Stimulated activated CD4-positive, alpha-beta T cell treated with anti-CD3 and anti-CD28 coated beads, Interleukin-1b, Interleukin-23, amount 100 ng/mL, for 1 hour (primary cell): ENCODE measurements at places on chromosomes 3 and 15.

DNA sequence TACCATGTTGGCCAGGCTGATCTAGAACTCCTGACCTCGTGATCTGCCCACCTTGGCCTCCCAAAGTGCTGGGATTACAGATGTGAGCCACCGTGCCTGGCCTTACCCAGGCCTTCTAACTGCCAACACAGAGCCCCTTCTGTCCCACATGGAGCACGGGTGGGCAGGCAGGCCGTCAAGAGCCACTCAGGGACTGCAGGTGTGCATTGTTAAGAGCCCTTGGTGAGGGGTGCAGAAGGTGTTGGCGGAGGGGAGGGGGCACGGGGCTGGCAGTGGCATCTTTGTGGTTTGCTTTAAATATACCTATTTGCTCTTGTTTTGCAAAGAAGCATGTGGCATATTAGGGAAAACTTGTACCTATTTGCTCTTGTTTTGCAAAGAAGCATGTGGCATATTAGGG, 37.3 kb downstream of the SMAD6 start:
- DNase-seq, result no peak

DNA sequence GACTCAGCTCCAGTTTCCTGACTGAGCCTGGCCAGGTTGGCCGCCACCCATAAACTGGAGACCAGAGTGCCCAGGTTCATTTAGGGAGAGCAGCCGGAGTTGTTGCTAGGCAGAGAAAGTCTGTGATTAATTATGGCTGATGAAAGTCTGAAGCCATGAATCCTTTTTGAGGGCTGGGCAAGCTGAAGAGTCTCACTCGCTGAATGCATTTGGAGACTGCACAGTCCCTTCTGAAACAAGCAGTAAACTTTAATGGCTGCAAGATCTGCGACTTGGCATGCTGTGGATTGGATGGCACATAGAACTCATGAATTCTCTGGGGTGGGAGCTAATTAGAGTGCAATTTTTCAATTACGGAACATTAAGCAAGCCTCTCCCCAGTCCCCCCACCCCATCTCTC, 282.1 kb downstream of the RPLP1 start:
- no peak for DNase-seq

DNA sequence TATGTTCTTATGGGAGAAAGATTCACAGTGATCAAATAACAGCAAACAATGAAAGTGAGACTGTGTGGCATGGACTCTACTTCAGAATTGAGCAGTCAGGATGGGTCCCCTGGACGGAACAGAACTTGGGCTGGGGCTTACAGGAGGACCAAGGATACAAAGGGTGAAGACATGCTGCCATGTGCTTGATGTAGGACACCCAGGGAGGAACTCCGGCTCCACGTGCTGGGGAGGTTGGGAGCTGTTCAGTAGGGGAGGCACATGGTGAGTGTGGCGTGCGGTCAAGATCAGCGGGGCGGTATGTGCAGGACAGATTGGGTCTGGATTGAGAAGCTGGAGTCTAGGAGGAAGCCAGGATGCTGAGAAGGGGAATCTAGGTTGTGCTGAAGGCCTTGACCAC, 32.6 kb downstream of the PPCDC start:
- no peak for DNase-seq

- no peak for DNase-seq
These were observed 14.4 kb downstream of the NR2F2 start for GRCh38 chr15:96344706-96345559.

- DNase-seq, result no peak
These were observed 55.8 kb upstream of the SLC7A14 start for GRCh38 chr3:170641510-170642236.

DNA sequence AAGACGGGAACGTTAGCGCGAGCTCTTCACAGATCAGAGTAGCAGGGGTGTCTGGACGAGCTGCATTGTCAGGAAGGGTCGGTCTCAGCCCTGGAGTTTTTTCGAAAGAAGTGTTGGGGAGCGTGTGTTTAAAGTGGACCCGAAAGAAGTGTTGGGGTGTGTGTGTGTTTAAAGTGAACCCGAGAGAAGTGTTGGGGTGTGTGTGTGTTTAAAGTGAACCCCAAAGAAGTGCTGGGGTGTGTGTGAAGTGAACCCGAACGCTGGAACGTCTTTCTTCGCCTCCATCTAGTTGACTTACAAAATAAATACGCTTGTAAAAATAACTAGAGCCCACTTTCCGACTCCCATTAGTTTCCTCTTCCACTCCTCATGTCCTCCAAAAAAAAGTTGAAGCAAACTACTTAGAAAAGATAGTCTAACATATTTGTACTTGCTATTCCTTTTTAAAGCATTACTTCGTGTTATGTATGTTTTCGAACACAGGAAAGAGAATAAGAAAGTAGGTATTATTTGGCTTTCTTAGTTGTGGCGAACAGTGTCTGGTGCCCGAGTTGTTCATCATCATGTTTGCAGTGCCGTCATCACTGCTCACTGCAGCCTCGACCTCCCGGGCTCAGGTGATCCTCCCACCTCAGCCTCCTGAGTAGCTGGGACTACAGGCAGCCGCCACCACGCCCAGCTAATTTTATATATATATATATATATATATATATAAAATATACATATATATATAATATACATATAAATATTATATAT, 1.0 kb downstream of the LRCH3 start:
- DNase-seq, result no peak

- no peak for DNase-seq
These were observed 41.4 kb downstream of the ROBO2 start for GRCh38 chr3:77081240-77081661.

DNA sequence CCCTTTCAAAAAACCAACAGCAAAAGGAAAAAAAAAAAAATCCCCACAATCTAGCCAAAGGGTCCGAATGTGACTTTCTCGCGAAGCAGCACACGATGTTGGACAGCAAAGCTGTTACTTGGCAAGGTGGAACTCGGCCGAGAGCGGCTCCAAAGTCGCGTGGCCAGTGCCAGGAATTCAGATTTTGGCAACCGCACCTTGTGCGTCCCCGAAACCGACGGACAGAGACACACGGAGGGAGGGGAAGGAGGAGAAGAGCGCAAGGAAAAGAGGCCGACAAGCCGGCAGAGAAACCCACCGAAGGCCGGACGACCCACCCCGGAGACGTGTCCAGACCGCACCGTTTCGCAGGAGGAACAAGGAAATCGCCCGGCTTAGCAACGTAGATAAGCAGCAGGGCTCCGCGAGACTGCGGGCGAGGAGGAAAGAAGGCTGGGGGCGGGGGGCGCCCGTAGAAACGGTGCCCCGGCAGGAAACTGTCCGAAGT, 517.3 kb downstream of the MECOM start:
- no peak for DNase-seq

DNA sequence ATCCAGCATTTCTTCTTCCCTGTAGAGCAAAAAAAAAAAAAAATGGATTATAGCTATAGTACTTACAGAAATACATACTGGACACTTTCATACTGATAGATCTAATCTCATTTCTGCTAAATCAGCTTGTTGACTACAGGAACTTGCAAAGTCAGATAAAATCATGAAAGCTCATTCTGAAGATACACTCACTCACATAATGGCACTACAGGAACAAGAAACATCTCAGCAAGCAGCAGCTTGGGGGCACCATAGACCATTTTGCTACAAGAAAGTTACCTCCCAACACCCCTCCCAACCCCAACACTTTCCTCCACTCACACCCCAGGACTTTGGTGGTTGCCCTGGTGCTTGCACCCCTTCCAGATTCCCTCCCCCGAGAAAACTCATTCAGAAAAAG, 4.6 kb downstream of the MYH15 start:
- no peak for DNase-seq

DNA sequence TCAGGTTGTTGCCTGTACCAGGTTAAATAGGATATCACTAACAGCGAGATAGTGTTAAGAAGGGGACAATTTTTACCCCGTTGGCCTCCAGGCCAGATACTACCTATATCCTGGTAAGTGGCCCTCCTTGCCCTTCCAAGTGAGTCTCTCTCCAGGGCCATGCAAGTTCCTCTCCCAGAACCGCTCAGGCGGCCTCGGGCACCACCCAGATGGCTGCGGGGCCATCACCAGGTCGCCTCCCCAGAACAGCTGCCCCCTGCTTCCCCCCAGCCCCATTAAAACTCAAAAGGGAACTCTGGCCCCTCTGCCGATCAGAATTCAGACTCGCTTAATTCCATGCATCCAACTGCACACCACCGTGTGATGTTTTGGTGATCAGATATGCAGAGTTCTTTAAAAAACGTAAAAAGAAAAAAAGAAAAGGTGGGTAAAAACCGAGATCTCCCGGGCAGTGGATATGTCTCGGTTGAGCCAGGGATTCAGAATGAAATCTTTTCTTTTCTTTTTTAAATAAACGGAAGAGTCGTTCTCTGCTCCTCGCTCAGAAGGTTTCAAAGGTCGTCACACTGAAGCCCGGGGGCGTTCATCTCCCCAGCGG, 1.9 kb upstream of the TRIM71 start:
- DNase-seq, result no peak

GRCh38 chr3:102161384-102162006, 273.3 kb upstream of the ZPLD1 start:
- no peak for DNase-seq

DNA sequence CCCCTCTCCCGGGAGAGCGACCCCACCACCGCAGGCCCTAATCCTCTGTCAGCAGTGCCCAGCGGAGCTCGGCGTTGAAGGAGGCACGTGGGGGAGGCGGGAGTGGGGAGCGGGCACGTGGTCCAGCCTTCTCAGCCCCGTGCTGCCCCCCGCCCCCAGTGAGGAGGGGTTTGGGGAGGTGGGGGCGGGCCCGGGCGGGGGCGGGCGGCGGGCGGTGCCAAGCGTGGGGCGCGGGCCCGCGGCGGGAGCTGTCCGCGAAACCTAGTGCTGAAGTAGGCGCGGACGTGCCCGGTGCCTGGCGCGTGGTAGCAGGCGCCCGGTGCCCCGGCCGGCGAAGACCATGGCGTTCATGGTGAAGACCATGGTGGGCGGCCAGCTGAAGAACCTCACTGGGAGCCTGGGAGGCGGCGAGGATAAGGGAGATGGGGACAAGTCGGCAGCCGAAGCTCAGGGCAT, at the start of gene CPLX3:
CPLX3 (plus strand) TSS at position 264 of the 456 bp plus-strand sequence; CDS start at position 341, 77 bp downstream.
- peak; percentile 24 for DNase-seq

- no peak for DNase-seq
These were observed 1.4 kb upstream of the RAD18 start for GRCh38 chr3:8964436-8965370.
